ENCODE measurements at places on chromosomes 5 and 9.

- no peak for DNase-seq
These were observed 11.8 kb downstream of the OTULIN start for GRCh38 chr5:14676320-14676719.

GRCh38 chr5:75016896-75017295 lies 35.5 kb downstream of the GCNT4 start:
- DNase-seq: no peak

- DNase-seq: no peak
These were observed 12.8 kb upstream of the KCNV2 start for GRCh38 chr9:2704504-2704903.

- no peak for DNase-seq
These were observed 380.3 kb upstream of the ACTBL2 start for GRCh38 chr5:57862942-57863341.

- no peak for DNase-seq
These were observed 2.3 kb downstream of the GRIN1 start for GRCh38 chr9:137141050-137141810.

DNA sequence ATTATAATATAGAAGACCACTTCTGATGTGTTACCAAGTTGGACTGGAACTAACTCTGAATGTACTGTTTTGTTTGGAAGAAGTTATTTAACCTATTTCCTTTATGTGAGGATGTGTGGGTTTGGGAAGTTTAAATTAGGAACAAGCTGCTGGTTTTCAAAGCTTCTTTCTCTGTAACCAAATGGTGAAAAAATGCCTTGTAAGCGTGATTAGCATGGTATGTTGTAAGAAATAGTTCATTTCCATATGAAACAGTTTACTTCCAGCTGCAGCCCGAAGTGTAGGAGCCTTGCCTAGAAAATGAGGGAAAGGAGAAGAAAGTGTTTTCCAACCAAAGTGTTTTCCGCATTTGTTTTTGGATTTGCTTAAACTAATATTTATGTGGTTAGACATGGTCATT lies 36.0 kb downstream of the TTC1 start:
- peak; percentile 30 for DNase-seq

- DNase-seq: peak; percentile 91
These were observed 52.4 kb downstream of the AHRR start for GRCh38 chr5:373710-374602.

GRCh38 chr9:121622387-121623203 lies 28.8 kb upstream of the DAB2IP start:
- DNase-seq: no peak

DNA sequence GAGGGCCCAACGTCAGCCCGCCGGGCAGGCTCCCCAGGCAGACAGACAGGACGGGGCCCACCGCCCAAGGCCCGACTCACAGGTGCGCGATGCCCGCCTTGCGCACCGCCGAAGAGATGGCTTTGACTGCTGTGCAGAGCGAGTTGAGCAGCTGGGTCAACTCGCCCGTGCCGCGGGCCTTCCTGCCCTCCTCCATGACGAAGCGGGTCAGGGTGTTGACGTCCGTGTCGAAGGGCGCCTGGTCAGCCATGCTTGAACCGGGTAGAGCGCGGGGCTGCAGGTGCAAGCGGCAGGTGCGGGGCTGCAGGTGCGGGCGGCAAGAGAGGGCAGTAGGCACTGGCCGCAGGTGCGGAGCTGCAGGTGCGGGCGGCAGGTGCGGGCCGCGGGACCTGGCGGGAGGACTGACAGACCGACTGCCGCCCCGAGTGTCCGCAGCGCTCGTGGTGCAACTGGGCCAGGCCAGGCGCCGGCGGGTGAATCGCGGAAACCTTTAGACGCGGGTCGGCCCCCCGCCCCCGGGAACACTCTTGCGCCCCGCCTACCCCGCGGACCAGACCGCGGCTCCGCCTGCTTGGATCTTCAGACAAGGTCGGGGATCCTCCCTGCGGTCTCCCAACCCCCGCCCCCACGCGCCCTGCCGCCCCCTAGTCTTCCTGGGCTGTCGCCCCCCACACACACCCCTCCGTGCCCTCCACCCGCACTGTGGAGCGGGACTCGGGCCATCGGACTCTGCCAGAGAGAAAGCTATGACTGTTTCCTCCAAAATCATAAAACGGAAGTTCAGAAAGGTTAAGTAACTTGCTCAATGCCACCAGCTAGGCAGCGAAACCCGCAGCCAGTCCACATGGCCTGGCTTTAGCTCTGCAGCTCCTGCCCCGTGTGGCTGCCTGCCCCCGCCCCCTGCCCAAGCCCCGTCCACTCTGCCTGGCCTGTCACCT lies at the start of gene FBP1:
Gene FBP1 (minus strand): TSS at position 458 of the 938 bp plus-strand sequence. CDS start 208 bp downstream, at position 250.
- no peak for DNase-seq

- no peak for DNase-seq
These were observed 242.2 kb upstream of the TNC start for GRCh38 chr9:115360122-115360521.

DNA sequence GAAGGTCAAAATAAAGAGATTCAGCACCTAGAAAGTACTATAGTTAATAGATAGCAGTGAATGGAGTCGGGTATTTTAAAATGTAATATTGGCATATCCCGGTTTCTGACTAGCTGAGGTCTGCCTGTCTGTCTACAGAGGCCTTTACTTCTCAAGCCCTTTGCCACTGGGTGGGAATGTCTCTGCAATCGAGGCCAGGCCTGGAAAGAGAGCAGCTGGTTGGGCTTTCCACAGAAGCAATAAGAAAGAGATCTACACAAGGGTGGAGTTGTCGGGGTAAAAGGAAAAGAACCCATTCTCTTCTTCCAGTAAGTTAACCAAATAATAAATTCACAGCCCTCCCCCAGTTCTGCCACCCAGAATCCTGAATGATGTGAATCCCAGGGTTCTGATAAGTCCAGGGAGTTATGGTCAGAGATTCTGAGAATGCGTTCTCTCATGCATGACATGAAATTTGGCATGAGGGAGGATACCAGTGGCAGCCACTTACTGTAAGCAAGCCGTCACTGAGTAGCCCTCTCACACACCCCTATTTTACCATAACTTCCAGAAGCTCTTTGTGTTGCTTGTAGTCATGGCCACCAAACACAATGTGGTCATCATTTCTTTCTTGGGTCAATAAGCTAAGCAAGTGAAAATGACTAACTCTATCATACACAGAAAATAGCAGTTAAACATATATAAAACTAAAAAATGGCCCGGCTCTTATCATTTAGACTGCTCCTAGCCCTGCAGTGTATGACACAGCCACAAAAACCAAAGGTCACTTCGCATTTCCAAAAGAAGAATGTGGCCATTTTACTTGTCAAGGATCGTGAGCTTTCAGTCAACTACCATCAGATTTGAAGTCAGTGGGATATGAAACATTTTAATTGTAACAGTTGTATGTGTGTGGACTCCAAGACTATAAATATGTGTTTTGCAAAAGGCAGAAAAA lies 185.0 kb downstream of the GLIS3 start:
- no peak for DNase-seq

- no peak for DNase-seq
These were observed 55.9 kb upstream of the CEMIP2 start for GRCh38 chr9:71824257-71824656.

GRCh38 chr5:122358372-122358979 lies 46.4 kb downstream of the SNCAIP start:
- peak; percentile 2 for DNase-seq

DNA sequence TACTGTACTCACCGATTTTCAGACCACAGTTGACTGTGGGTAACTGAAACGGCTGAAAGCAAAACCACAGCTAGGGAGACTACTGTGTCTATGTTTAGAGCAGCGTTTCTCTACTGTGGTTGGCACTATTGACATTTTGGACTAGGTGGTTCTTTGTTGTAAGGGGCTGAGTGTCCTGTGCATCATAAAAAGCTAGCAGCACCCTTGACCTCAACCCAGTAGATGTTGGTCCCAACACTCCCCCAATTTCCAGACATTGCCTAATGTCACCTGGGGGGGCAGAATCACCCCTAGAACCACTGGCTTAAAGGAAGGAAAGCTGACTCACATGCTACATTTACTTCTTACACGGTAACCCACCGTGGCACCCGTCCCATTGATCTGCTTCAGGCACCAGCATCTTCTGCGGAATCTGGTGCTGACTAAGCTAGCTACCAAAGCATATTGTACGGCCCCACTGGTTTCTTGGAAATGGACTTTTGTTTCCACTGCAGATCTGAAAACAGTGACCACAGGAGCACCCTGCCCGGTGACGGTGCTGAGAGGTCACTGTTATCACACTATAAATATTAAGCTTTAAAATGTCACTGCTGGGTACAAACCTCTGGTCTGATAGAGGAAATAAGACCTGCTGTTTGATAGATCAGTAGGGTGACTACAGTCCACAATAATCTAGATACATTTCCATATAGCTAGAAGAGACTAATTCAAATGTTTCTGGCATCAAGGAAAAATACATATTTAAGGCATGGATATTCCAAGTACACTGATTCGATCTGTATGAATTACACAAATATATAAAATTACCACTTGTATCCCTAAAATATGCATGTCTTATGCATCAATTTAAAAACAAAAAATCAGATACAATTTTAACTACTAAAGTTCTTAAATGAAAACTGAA lies 151.4 kb downstream of the HSD17B3 start:
- no peak for DNase-seq

DNA sequence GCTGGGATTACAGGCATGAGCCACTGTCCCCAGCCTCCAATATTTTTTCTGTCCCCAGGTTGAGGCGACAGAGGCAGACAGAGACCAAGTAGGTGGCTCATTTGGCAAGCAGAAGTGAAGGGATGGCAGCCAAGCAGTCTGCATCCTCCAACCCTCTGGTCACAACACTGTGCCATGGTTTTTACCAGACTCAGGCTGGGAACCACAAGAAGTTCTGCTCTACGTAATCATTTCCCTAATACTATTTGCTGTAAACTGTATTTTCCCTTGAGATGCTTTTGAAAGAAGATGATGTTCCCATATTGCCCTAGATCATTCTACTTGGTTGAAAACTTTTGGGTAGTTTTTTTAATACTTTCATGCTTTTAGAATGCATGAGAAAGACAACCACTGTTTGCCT lies 40.5 kb downstream of the PTTG1 start:
- no peak for DNase-seq

DNA sequence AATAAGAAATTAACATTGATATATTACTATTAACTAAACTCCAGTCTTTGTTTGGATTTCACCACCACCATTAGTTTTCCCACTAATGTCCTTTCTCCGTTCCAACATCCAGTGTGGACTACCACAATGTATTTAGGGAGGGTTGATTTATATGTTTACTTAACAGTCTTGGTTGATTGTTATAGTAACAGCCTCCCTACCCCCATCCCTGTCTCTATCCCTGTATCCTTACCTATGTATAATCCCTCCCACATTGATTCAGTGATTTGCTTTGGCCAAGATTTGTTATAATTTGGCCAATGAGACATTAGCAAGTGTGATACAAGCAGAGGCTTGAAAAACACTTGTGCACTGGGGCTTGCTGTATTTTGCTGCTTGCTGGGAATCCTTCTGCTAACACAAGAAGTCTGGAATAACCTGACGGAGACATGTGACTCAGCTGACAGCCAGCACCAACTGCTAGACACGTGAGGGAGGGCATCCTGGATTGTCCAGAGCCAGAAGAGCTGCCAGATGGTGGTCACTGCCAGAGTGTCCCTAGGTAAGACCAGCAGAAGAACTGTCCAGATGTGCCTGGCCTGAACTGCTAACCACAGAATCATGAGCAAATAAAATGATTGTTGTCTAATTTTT lies 51.2 kb upstream of the TCF7 start:
- DNase-seq: no peak

GRCh38 chr9:96483733-96484390 lies 33.9 kb downstream of the HABP4 start:
- no peak for DNase-seq

- no peak for DNase-seq
These were observed at the start of gene HRH2 for GRCh38 chr5:175657593-175658271. TSS of gene HRH2 (plus strand) at chr5:175658071. CDS start at chr5:175683234, 25,163 bp downstream.

- peak; percentile 68 for DNase-seq
These were observed 291.8 kb downstream of the AOPEP start for GRCh38 chr9:95018099-95018936.

DNA sequence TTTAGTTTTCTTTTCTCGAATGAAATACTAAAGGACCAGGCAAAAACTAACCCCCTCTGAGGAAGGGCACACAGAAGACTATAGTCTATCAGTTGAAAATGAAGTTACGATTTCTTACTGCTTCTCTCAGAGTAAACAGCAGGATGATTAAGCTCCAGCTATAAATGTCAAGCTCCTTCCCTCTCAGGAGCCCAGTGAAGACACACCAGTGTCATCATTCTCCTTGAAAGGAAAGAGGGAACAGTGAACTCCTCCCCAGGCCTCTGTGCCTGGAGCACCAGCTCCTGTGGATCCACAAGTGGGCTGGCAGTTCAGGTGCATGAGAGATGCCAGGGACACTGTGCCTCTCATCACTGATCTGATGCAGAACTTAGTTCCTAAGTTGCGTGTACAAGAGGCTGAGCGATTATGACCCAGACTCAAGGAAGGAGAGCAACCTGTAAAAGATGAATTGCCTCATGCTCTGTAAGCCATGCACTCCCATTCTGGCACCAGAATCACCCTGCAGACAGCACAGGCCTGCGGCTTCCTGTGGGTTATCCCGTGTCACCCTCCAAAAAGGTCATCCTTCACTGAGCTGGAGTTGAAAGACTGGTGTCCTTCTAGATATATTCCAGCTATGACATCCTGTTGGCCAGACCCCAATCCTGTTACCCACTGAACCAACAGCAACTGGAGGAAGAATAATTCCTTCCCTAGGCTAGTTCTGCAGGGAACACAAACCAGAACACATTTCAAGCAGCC lies 394.0 kb downstream of the SEMA5A start:
- DNase-seq: no peak

Measured in lung microvascular endothelial cell (primary cell).